NCI-H1105 (cell line): ENCODE measurements at places on chromosomes 6 and 20.

DNA sequence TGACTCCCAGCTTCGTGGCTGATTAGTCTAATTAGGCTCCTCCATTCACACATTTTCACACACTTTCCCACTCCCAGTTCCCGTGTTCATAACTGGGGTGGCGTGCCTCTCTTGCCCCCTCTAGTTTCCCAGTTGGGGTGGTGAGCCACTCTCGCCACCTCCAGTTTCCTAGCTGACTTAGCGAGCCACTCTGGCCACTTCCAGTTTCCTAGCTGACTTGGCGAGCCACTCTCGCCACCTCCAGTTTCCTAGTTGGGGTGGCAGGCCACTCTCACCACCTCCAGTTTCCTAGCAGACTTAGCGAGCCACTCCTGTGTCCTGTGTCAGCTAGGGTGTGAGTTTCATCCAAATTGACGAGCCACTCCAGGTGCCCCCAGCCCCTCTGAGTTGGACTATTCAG is 7.4 kb upstream of the GMPR start:
- DNase-seq: no peak

- no peak for DNase-seq
Observed at GRCh38 chr6:163780994-163781393, 366.5 kb downstream of the QKI start.

- DNase-seq: no peak
Observed at GRCh38 chr6:12049165-12049564, 37.1 kb downstream of the HIVEP1 start.

DNA sequence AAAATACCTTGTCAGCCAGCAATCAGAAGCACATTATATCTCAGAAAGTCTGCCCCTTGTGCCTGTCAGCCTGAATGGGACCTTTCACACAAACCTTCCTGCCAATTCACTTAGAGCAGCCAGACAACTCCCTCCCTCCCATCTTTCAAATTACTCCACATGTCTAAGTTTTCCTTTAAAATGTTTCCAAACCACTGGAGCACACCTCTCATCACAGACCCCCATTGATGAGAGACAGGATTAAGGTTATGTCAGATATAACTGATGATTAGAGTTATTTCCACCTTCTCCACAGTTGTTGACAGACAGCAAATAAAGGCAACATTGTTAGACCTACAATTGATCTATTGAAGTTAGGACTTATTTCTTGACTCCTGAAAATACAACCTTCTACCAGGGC is 408.4 kb downstream of the PLCB1 start:
- no peak for DNase-seq

GRCh38 chr6:36445621-36446020 is 2.8 kb downstream of the KCTD20 start:
- no peak for DNase-seq

DNA sequence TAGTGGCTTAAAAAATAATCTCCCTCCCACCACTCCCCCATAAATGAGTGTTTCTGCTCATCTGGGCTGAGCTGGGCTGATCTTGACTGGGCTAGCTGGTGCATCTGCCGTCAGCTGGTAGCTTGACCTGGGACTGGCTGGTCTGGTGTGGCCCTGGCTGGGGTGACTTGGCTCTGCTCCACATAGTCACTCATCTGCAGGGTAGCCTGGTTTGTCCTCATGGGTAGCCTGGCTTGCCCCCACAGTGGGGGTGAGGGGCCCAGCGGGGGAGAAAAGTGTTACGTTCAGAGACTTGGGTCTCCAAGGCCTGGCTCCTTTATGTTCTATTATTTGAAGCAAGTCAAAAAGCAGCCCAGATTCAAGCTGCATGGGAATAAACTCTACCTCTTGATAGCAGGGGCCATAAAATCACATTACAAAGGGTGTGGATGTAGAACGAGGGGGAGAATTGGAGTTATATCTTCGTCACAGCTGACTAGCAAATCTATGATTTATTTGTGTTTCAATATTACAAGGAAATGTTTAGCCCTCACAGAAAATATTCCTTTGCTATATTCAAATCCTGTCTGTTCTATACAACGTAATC is 32.9 kb downstream of the EDN3 start:
- DNase-seq: no peak

GRCh38 chr20:47174456-47175243 is 181.8 kb downstream of the ZMYND8 start:
- DNase-seq: no peak

GRCh38 chr6:30485236-30485635 is 4.1 kb upstream of the HLA-E start:
- DNase-seq: no peak

- DNase-seq: no peak
Observed at GRCh38 chr6:43953794-43954310, 173.4 kb downstream of the MRPL14 start.

DNA sequence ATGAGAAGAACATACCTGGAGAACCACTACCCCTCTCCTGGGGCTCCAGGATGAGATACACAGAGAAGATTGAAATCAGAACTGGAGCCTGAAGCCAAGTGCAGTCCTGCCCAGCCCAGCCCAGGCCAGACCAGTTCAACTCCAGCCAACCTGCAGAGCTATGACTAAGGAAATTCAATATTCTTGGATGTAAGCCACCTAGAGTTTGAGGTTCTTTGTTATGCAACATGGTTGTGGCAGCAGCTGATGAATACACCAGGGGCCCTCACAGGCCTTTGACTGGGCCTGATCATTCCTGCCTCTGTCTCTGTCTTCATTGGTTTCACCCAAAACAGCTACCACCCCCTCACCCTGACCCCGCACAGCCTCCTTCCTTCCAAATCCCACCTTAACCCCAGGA is 167.8 kb downstream of the LRFN2 start:
- no peak for DNase-seq

DNA sequence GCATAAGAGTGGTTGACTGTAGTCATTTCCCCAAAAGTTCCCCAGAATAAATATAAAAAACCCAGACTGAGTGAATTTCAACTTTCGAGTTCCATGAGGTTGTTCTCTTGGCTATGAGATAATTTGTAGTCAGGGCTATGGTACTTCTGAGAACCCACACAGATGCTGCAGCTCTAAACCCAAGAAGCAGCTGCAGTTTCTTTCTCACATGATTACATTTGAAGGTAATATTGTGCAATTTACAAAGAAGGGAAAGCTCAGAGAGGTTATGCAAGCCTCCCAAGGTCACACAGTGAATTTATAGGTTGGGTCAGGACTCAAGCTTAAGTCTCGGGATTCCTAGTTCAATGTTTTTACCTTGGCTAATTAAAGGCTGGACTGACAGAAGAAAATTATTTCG is 29.7 kb upstream of the CD93 start:
- DNase-seq: no peak

- no peak for DNase-seq
Observed at GRCh38 chr6:97215157-97215769, 67.8 kb downstream of the MMS22L start.

DNA sequence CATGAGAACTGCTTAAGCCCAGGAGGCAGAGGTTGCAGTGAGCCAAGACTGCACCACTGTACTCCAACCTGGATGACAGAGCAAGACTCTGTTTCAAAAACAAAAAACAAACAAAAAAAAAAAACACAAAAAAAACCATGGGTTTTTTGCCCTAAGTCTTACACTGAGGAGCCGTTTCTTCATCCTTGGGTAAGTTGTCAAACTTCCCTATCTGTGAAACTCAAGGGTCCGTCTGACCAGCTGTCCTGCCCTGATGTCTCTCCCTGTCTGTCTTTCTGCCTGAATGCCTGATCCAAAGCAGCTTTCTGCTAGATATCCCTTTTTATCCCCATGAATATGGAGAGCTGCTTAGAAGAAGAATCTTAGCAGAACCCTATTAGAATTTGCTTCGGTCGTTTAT is 41.3 kb upstream of the CLDN20 start:
- DNase-seq: no peak

DNA sequence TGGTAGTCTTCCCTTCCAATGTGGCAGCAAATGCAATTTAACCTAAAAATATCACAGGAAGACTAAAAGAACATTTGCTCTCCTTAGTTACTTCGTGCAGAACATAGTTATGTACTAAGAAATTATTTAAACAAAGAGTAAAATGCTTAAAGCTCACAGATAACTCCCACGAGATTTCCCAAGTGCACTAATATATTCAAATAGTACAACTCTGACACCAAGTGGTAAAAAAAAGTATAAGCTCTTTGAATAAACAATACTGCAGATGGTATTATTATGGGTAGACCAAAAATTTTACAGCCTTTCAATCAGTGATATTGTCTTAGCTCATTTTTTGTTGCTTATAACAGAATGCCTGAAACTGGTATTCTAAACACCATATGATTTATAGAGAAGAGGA is 52.8 kb upstream of the FILIP1 start:
- no peak for DNase-seq

GRCh38 chr6:17178326-17178725 is 76.5 kb downstream of the STMND1 start:
- no peak for DNase-seq

- no peak for DNase-seq
Observed at GRCh38 chr6:34585108-34585507, 29.0 kb upstream of the SPDEF start.

- no peak for DNase-seq
Observed at GRCh38 chr20:53831812-53832211, 238.2 kb upstream of the ZNF217 start.
